ENCODE measurements at places on chromosomes 3 and 15. TPM values are rescaled to one million over a fixed set of nuclear protein-coding genes. Genes with fewer than 3 reads are reported as not detected.

- ATAC-seq: no peak
Measured at GRCh38 chr15:71011503-71012155, 103.6 kb upstream of the THSD4 start.

DNA sequence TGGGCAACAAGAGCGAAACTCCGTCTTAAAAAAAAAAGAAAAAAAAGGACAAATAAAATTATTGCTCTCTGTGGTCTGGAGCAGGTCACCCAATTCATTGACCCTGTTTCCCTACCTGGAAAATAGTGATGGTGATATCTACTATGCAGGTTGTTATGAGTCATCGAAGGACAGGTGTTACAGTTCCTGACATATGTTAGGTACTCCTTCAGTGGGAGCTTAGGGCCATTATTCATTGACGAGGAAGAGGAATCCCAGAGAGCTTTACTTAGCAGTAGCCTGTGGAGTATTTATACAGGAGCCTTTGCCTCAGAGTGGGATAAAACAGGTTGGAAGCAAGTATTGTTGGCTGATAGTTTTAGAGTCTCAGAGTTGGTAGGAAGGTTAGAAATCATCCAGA is 74.5 kb downstream of the SLC7A14 start:
- ATAC-seq: no peak

DNA sequence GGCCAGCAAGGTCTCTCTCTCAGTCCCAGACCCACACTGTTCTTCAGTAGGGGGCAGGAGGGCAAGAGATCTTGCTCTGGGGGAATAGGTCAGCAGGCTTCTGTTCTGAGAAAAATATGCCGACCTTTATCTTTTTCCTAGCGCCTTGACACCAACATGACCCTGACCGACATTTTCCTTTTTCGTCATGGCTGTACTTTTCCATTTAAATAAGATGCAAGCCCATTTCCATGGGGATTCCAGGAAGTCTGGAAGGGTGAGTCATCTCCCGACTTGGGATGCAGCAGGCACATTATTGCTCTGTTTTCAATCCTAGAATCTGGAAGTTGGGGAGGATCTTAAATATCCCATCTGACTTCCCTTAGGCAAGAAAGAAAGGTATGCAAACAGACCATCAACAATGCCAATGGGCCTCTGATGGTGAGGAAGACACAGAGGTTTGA is 261.5 kb upstream of the LRTM1 start:
- ATAC-seq: no peak

- no peak for ATAC-seq
Measured at GRCh38 chr3:47007001-47007400, 27.5 kb downstream of the NBEAL2 start.

GRCh38 chr3:129278966-129279906 is 566 bp downstream of the HMCES start:
- peak; percentile 34 for ATAC-seq

GRCh38 chr3:140499114-140499757 is 178.6 kb upstream of the TRIM42 start:
- no peak for ATAC-seq

DNA sequence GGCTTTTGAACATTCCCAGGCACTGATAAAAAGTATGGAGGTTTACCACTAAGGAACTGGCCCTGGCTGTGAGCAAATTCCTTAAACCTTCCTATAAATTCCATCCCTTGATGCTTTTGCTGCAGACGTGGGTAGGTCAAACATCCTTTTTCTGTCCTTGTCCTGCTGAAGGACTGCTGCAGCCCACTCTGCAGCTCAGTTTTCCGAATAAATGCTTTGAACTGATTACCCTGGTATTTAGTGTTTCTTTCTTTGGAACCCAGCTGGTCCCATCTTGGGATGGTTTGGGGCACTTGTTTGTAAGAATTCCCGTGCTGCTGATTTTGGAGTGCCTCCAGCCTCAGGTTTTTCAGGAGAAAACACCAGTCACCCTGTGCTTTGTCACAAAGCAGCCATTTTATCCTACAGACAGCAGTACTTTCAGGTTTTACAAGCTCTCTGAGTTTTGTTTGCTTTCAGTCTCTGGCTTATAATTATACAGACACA is 815.9 kb downstream of the VGLL3 start:
- no peak for ATAC-seq

TIMP4 gene
- not detected for total RNA-seq

UBE2E2 gene
- 2.9 TPM for total RNA-seq

GUCA1C gene
- not detected for total RNA-seq

All from activated T-helper 17 cell treated with anti-CD3 and anti-CD28 coated beads, Interleukin-2, amount 50 U/mL, for 72 hours (primary cell).